ENCODE measurements at places on chromosomes 16 and 17.

- no peak for DNase-seq
Measured at GRCh38 chr16:4334724-4335495, 16.2 kb downstream of the PAM16 start.

DNA sequence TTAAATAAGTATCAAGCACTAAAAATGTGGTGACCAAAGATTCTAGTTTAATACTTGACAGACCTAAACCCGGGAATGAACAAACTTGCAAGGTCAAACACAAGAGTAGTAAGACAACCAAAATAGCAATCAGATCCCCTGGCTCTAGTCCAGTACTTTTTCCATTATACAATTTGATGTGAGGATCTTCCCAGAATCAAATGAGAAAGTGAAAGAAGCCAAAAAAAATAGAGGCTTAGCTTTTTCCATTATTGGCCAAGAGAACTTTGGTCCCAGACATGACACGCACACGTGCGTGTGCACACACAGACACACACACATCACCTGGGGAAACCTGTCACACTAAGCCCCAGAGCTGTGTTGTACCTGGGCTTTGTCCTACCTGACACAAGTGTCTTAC is 300.6 kb upstream of the CDH5 start:
- no peak for DNase-seq

GRCh38 chr16:28585674-28586073 is 11.2 kb downstream of the SULT1A2 start:
- DNase-seq = no peak

DNA sequence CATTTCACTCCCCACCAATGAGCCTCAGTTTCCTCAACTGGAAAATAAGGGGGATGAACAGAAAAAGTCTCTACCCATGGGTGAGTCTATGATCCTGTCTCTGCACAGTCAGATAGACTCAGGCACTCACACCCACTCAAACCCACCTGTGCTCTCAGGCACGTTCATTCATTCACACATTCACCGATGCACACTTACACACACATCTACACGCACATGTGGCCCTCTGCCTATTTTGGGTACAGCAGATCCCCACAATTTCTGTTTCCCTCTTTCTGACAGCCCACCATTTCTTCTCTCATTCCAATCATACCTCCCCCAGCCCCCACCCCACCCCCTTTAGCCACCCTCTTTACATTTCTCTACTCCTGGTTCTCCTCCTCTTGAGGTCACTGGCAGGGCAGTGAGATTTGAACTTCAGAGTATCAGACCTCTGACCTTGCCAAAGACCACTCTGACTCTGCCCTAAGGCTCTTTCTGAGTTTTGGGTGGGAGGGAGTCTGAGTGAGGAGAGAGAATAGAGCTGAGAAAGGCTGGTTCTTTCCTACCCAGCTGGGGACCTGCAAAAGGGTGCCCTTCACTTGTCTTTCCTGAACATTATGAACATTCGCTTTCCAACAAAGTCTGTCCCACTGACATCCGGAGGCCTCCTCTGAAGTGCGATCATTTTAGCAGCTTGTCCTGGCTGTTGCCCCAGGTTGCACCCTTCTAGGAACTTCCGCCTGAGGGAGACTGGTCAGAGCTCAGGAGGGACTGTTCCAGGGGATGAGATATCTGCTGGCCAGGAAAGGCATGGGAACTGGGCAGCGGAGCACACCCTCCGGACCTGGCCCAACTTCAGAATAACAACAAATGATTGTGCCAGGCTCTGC is 10.1 kb upstream of the COL1A1 start:
- DNase-seq = no peak

- no peak for DNase-seq
Measured at GRCh38 chr16:1290063-1290501, 19.4 kb upstream of the UBE2I start.

- no peak for DNase-seq
Measured at GRCh38 chr17:78479369-78479768, 97.8 kb downstream of the DNAH17 start.

- no peak for DNase-seq
Measured at GRCh38 chr16:85943711-85944110, 44.7 kb downstream of the IRF8 start.

- DNase-seq = no peak
Measured at GRCh38 chr17:47305302-47305923, 18.3 kb upstream of the EFCAB13 start.

- no peak for DNase-seq
Measured at GRCh38 chr16:29860218-29860617, 2.8 kb downstream of the CDIPT start.

DNA sequence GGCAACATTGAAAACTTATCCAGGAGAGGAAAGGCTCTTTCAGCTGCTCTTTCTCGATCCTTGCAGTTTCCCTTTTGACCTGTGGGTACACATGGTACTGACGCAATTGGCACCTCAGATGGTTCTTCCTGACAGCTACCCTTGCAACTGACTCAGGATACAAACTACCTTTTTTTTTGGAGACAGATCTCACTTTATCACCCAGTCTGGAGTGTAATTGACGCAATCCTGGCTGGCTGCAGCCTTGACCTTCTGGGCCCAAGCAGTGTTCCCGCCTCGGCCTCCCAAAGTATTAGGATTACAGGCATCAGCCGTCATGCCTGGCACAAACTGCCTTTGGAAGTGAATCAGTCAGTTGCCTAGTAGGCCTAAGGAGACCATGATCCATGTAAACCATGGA is 607.2 kb downstream of the WWOX start:
- DNase-seq = no peak

DNA sequence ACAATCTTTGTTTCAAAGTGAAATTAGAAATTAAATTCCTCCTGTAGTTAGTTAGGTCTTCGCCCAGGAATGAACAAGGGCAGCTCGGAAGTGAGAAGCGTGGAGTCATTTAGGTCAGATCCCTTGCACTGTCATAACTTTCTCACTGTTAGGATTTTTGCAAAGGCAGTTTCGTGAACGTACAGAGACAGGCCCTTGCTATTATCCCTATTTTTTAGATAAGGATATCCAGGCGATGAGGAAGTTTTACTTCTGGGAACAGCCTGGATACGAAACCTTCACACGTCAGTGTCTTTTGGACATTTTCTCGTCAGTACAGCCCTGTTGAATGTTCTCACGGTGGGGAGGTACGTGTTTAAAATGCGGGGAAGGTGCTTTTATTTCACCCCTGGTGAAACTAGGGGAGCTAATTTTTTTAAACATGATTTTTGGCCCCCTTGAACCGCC is 318 bp upstream of the RBL2 start:
- no peak for DNase-seq

GRCh38 chr17:62941358-62941991 is 24.6 kb upstream of the TANC2 start:
- no peak for DNase-seq

DNA sequence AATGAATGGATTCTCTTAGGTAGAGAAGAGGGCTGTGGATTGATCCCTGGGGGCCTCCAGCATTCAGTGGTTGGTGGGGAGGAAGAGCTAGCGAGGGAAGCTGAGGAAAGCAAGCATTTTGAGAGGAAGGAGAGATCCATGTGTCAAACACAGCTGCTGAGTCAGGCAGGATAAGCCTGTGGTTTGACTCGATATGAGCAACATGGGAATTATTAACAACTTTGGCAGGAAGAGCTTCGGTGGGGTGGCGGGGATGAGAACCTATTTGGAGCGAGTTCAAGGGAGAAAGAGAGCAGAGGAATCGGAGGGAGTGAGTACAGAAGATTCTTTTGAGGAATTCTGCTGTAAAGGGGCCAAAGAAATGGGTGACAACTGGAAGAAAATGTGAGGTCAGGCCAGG is 59.5 kb upstream of the CDC42EP4 start:
- no peak for DNase-seq

- DNase-seq = no peak
Measured at GRCh38 chr16:50386774-50387173, 18.0 kb upstream of the BRD7 start.

DNA sequence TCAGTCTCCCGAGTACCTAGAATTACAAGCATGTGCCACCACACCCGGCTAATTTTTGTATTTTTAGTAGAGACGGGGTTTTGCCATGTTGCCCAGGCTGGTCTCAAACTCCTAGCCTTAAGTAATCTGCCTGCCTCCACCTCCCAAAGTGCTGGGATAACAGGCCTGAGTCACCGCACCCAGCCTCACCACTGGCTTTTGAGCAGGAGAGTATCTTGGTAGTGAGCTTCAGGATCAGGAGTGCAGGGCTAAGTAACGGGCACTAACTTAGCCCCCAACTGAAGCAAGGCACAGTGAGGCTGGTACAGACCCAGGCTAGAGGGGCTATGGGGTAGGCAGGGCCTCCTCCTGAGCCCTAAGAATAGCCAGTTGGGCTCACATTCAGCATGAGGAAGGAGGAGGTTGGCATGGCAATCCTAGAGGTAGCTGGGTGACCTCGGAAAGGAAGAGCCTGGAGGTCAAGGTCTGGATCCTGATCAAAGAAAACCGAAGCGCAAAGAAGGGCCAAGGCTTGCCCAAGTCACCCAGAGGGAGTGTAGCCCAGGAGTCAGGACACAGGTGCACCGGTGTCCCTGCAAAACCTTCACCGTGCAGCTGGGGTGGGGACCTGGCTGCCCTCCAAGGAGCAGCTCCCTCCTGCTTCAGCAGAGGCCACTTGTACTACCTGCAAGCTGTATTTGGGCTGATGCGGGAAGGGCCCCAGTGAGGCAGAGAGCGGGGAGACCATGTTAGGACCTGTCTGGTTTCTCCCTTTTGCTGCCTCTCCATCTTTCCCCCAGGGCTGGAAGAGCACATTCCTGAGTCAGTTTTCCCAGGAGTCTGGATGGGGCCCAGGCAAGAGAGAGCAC is 1.3 kb upstream of the ADGRG5 start:
- DNase-seq = no peak

- DNase-seq = no peak
Measured at GRCh38 chr17:43309505-43310332, 75.9 kb upstream of the RNU2-1 start.

- no peak for DNase-seq
Measured at GRCh38 chr16:49799172-49799571, 56.7 kb downstream of the ZNF423 start.

GRCh38 chr16:73076324-73076810 is 28.4 kb upstream of the ZFHX3 start:
- no peak for DNase-seq

DNA sequence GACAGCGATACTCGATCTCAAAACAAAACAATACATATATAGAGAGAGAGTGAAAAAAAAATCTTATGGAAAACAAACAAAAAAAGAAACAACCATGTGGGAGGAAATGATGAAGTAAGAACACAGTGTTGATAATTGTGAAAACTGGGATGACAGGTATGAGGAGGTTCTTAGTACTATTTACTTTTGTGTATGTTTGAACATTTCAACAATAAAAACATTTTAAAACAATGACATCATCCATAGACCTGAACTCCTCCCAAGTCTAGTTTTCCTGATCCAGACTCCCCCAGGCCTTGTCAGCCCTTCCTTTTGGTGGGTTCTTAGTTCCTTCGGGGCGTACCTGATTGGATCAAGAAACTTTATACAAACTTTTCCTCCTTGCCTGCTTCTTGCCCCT is 51.7 kb downstream of the CCDC42 start:
- DNase-seq = no peak

GRCh38 chr17:72950242-72950931 is 142.1 kb downstream of the SLC39A11 start:
- DNase-seq = peak; percentile 44

DNA sequence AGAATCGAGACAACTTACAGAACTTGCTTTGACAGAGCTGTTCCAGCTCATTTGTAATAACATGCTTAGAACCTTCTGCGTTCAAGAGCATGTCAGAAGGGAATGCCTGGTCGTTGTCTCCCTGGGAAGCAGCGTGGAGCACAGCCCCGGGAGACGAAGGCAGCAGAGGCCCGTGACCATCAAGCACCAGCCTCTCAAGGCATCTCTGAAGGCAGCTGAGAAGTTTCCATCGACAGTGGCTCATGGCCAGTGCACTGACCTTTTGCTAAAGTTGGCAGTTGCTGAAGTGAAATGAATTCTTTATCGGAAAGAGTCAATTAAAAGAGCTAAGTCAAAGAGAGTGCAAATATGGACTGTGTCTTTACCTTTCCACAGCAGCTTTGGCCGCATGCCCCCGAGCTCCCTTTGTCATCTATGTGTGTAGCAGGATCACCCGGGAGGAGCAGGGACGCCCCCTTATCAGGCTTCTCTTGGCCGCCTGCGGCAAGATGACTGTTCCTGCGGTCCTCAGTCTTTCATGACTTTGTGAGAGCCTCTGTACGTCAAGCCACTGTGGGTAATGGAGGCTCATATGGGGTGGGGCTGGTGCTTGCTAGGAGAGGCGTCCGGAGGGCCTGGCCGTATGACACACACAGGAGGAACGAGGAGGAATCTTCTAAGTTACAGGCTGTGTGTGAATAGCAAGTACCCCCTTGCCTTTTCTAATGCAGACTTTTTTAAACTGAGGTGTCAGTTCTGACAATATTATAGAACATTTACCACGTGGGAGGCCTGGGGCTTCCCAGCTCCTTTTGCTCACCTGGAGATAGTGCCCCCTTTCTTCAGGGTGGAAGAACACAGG is 54.2 kb downstream of the LDHD start:
- no peak for DNase-seq

DNA sequence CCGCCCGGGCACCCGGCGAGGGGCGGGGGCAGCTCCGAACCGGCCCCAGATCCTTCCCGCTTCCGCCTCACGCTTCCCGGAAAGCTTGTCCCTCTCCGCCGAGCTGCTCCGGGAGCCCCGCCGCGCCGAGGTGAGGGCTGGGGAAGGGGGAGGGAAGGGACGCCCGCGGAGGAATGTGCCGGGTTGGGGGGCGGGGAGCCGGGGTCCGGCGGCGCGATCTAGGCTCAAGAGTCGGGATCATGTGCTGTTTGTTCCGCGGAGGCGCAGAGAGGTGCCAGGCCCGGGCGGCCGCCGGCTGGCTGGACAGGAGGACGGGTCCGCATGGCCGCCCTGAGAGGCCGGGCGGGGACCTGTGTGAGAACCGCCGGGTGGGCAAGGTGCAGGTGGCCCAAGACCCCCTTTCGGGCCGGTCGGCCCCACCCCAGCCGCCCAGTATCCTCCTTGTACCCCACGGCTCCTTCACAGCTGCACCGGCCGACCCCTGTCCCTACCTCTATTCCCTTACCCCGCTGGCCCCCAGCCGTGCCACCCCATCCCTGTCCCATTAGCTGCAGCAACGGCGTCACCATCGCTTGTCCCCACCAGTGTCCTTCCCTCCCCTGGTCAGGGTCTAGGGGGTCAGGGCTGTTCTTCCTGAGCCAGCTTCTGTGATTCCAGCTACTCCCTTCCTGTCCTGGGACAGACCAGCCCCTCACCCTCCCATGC is 429 bp downstream of the KIF1C start:
- DNase-seq = peak; percentile 52

GRCh38 chr17:17677299-17678040 is 3.8 kb upstream of the RAI1 start:
- DNase-seq = no peak
